ENCODE measurements at places on chromosomes 1 and 21.

DNA sequence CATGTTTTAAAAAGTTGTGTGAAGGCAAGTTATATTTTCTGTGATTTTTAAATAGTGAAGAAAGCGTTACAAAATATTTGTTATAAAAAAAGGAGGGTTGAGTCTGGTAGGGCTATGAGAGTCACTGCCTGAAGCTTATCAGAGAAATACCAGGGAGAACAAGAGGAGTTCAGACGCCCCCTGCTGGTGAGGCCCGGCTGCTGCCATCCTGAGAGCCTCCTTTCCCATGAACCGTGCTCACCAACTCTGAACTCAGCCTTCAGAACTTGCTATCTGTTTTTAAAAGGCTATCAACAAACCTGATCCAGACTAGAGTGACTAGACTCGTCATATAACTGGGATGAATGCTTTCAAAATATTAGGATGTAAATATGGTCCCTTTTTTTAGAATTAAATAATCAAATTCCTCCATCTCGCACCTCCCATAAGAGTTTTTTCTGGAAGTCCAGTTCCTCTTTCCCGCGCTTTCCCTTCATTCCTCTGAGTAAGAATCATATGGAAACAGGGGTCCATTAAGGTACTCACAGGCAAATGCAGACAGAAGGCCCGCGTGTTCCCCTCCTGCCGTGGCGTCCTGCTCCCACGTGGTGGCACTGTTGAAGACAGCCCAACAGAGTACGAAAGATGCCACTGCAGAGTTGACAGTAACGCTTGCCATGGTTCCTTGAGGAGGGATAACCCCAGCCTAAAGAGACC is 26.2 kb upstream of the SPATA6 start:
- peak; percentile 65 for DNase-seq

DNA sequence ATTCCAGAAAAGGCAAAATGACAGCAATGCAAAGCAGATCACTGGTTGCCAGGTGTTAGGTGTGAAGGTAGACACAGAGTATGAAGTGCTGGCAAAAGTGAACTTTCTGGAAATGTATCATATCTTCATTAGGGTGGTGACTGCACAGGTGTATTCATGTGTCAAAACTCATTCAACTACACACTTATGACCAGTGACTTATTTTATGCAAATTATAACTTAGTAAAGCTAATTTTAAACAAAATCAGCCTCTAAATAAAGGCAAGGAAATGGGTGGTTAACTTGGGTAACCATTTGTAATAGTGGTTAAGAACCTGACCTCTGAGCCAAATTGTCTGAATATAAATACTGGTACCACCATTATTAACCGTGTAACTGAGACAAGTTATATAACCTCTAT is 7.4 kb downstream of the COP1 start:
- DNase-seq, result no peak

- DNase-seq, result no peak
Measured at GRCh38 chr1:9071554-9072235, 2.3 kb upstream of the SLC2A5 start.

DNA sequence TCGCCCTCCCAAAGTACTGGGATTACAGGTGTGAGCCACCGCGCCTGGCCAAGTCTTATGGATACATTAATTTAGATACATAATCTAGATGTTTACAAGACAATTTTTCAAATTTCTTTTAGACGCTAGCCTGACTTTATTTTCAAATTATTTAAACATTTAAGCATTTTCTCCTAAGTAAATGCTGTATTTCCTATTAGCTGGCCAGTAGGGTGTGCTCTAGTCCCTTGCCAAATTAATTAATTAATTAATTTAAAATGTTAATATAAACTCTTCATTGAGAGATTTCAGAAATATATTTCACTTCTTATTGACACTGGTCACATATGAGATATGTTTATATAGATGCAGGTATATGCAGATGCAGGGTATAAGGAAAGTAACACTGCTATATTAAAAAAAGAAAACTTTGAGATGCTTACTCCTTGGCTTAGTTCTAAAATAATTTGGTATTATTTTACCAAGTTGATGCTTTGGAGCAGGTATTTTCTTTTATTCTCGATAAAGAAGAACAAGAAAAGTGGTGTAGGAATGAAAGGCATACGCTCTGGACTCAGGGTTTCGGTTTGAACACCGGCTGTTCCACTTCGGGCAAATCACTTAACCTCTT is 5.2 kb upstream of the ERRFI1 start:
- peak; percentile 51 for DNase-seq

GRCh38 chr1:28248273-28249012 is 10.9 kb upstream of the SESN2 start:
- peak; percentile 87 for DNase-seq

DNA sequence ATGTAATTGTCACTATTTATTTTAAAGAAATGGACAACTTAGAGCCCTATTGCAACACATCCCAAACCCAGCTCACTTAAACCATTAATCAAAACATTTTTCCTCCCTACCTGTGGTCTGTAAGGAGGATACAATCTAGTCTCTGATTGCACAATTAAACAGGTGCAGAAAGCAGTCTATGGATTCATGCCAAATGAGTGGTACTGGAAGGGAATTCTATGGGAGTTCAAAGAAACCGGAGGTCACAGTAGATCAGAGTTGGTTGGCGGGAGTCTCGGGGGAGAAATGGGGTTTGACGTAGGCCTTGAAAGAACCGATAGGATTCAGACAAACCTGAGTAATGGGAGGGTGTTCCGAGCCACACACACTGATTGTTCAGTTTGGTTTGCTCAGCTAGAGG is 314.9 kb downstream of the KIF26B start:
- no peak for DNase-seq
